ENCODE measurements at places on chromosomes 11 and 22.

- no peak for DNase-seq
These were observed 40.4 kb downstream of the KIAA1671 start for GRCh38 chr22:24992946-24993345.

GRCh38 chr11:114775875-114776621 lies 97.7 kb downstream of the NXPE2 start:
- DNase-seq, result no peak

DNA sequence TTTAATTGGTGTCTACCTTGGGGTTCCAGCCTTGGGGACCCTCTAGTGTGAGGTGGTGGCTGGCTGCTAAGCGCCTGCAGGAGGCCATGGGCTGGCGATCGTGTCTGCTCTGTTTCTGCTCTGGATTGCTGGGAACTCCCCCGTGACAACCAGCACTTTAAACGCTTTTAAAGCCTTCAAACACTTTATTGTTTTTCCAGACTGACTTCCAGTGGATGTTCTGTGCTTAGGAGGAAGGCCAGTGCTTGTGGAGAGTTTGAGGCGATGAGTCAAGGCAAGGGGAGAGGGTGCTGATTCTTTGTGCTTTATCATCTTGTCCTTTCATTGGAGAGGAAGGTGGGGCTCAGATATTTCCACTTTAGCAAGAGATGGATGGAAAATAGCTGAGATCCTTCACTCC lies 81.6 kb downstream of the FLI1 start:
- DNase-seq, result no peak

DNA sequence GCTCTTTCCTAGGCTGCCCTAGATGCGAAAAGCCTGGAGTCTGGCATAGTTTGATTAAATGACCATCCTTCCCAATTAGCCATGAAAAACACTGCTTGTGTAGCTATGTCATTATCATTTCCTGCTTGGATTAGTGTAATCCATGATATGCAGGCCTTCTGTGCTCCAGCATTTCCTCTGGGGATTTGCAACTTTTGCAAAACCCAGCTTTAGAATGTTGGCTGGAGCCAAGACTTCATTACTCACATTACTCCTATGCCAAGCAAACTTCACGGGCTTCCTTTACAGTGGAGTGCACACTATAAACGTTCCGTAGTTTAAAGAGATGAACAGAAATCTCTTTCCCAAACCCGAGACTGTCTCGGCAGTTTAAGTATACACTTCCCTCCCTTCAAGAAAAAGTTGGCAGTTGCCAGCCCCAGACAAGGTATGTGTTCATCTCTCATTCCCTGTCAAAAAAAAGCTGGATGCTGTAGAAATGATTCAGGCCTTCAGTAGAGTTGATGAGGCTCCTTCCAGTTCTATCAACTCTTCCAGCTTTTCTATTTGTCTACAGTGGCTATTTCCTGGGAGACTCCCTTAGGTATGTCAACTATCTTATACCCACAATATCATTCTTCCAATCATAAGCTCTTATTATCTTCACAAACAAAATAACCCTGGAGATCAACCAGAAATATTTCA lies 180.0 kb downstream of the MAML2 start:
- no peak for DNase-seq

GRCh38 chr11:66224226-66224855 lies 44.1 kb upstream of the RAB1B start:
- DNase-seq, result no peak

- DNase-seq, result no peak
These were observed 427.5 kb downstream of the METTL15 start for GRCh38 chr11:28535677-28536076.

DNA sequence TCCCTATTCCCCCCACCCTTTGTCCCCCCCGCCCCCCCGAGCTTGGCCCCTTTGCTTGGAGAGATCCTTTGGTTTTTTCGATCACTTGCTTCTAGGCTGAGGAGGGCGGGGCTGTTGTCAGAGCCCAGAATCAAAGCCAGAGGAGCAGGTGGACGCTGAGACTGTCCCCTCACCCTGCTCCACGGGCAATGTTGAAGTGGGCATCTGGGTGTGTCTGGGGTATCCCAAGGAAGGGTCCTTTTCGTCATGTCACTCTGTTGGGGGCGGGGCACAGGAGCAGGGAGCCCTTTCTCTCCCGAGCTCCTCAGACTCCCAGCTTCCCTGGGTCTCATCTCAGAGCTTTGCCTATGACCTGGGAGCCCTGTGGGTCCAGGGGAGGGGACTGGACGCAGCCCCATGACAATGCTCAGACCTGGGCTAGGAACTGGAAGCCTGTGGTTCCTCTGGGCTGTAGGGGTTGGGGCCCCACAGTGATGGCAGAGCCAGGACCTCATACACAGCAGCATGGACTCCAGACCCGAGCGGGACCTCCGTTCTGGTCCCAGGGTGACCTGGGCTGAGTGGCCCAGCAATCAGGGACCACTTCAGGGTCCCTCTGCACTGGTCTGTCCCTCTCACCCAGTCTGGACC lies 2.9 kb upstream of the APOBEC3A start:
- no peak for DNase-seq

DNA sequence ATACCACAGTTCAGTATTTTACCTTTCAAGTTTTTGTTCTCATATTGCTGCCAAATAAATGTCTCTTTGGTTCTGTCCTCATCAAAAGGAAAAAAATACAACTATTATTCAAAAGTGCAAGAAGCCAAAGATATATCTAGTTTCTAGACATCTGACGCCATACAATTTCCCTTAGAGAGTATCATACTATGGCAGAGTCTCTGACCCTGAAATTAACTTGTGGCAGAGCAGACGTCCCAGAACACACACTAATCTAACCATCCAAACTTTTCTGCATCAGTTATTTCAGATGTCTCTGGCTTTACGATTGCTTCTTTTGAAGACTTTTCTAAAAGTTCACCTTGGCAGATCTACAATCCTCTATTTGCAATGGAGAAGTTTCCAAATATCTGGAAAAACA lies 2.7 kb downstream of the OR51T1 start:
- DNase-seq, result no peak

DNA sequence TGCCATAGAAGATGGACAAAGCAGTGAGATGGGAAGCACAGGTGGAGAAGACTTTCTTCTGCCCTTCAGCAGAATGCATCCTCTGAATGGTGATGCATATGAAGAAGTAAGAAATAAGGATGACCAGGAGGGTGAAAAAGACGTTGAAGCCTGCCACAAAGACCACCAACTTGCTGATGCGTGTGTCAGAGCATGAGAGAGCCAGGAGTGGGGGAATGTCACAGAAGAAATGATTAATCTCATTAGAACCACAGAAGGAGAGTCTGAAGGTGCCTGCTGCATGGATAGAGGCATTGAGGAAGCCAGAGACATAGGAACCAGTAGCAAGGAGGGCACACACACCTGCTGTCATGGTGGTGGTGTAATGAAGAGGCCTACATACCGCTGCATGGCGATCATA lies 550 bp downstream of the OR5B21 start:
- DNase-seq, result no peak

GRCh38 chr11:69536406-69536805 lies 54.9 kb downstream of the LINC01488 start:
- no peak for DNase-seq

DNA sequence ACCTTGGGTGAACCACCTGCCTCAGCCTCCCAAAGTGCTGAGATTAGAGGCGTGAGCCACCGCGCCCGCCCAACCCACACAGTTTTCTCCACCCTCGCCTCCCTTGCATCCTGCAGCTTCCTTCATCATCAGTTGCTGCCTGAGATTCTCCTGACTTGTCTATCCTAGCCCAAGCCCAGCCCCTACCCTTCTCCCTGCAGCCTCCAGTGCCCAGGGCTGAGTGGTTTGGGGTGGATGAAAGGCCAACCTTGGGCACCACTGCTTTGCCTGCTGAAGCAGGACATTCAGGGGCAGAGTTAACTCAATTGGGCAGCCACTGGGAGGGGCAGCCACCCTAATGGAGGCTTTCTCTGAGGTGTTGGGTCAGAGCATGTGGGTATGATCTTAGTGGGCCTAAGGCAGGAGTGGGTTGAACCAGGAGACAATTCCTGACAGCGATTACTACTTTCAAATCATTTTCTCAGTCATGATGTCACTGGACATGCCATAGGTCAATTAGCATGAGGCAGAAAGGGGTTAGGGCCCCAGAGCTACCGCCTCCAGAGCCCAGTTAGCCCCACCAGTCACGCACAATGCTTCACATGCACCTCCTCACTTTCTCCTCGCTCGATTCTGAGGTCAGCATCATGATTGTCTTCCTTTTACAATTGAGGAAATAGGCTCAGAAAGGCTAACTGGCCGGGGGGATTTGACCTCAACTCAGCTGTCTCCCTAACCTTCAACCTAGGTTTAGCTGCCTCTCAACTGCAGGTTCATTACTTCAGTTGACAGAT lies 1.0 kb upstream of the FKBP2 start:
- DNase-seq, result no peak

DNA sequence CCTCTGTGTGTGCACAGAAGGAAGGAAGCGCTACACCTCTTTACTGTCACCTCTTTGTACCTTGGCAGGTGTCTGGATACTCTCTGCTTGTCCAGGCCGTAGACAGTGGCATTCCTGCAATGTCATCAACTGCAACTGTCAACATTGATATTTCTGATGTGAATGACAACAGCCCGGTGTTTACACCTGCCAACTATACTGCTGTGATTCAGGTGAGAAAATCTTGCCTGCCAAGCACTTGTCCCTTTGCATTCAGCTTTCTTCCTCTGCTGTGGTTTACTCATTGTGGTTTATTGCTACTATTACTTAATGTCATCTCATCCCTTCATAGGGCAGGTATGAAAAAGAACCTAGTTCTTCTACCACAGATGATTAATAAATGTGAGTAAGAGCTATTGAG lies 131.9 kb upstream of the MTNR1B start:
- DNase-seq, result no peak

GRCh38 chr11:128603003-128603696 lies 15.8 kb upstream of the ETS1 start:
- DNase-seq, result no peak

DNA sequence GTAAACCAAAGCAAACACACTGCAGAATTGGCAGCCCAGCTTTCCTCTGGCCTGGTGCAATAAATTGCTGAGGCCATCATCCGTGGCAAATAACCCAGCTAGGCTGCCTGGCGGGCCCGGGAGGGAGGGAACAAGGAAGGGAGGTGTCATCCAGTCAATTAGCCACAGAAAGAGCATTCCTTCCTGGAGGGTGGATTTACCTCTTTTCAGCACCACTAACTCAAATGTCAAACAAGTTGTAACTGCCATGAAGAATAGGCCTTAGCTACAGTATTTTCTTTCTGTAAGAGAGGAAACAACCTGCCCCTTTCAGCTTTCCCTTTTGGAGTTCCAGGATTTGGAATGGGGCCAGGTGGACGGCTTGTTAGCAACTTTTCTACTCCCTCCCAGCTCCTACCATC lies 163.8 kb upstream of the BDNF start:
- no peak for DNase-seq

GRCh38 chr22:22893891-22894739 lies 6.5 kb downstream of the IGLL5 start:
- DNase-seq, result no peak

- no peak for DNase-seq
These were observed 44.2 kb downstream of the FBXO7 start for GRCh38 chr22:32518848-32519247.

DNA sequence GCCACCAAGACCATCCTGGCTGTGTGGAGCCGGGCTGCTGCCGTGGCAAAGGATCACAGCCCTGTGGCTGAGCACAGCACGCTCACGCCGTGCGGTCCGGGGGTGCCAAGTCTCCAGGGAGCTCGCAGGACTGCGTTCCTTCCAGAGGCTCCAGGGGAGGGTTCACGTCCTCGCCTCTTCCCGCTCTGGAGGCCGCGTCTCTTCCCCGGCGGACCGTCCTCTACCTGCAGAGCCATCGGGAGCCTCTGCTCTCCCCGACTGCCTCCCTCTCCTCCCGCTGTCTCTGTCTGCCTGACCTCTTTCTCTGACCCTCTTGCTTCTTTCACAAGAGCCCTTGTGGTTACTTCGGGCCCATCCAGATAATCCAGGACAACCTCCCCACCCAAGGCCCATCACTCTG lies 11.4 kb upstream of the MUC5AC start:
- no peak for DNase-seq

GRCh38 chr22:50247748-50248147 lies 2.9 kb upstream of the TUBGCP6 start:
- no peak for DNase-seq

GRCh38 chr11:94840209-94840608 lies 72.1 kb downstream of the AMOTL1 start:
- DNase-seq, result no peak

DNA sequence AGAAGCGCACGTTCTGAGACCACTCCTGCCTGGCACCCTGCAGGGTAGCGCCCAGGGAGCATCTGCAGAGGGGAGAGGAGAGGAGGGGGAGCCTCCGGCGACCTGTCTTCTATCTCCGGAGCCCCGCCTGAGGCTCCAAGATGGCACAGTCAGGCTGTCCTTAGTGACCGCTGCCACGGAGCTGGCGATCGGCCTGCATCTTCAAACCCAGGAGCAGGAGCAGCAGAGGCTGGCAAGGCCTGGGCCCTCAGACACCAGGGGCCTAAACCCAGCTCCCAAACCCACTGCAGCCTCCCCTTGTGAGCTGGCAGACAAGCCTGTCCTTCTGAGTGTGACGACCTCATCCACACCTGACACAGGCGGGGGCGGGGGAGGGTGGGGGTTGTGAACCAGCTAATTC lies 34.9 kb downstream of the TOLLIP start:
- DNase-seq, result no peak

- DNase-seq, result no peak
These were observed 5.8 kb downstream of the SELENOO start for GRCh38 chr22:50206599-50206998.
